GM23338 (cell line): ENCODE measurements at places on chromosomes 2 and 18. TPM values are rescaled to one million over a fixed set of nuclear protein-coding genes. Genes with fewer than 3 reads are reported as not detected.

NT5DC4 gene
- total RNA-seq, result not detected in 2 replicates

NMS gene
- not detected in 2 replicates for total RNA-seq

MIB1 gene
- 56.7 and 59.0 TPM in 2 replicates for total RNA-seq

RESP18 gene
- not detected in 2 replicates for total RNA-seq

HOXD1 gene
- 0.39 TPM in 1 of 2 replicates, not detected in the other for total RNA-seq

PECR gene
- total RNA-seq, result 15.5 and 18.7 TPM in 2 replicates

COL5A2 gene
- total RNA-seq, result 19.7 and 20.2 TPM in 2 replicates

LYPD1 gene
- 4.2 TPM in 2 replicates for total RNA-seq

POMC gene
- total RNA-seq, result 7.8 and 12.3 TPM in 2 replicates

ALLC gene
- not detected in 2 replicates for total RNA-seq

SLC5A7 gene
- total RNA-seq, result 0.08 and 0.17 TPM in 2 replicates

LYG2 gene
- total RNA-seq, result 1.2 TPM in 1 of 2 replicates, not detected in the other

LAMA3 gene
- total RNA-seq, result 2.6 and 4.9 TPM in 2 replicates

GALNT5 gene
- total RNA-seq, result 0.04 and 0.14 TPM in 2 replicates

UGT1A5 gene
- total RNA-seq, result not detected in 2 replicates

LRRTM4 gene
- total RNA-seq, result 14.8 and 15.4 TPM in 2 replicates

GPR39 gene
- total RNA-seq, result 1.0 and 1.9 TPM in 2 replicates

VIT gene
- not detected in 2 replicates for total RNA-seq

CPO gene
- total RNA-seq, result 0.94 TPM in 1 of 2 replicates, not detected in the other

SIX3 gene
- 0.28 TPM in 1 of 2 replicates, not detected in the other for total RNA-seq

NPHP1 gene
- total RNA-seq, result 1.2 and 4.6 TPM in 2 replicates

PJVK gene
- total RNA-seq, result 2.1 and 3.0 TPM in 2 replicates

RND3 gene
- total RNA-seq, result 55.3 and 55.7 TPM in 2 replicates

IL36B gene
- not detected in 2 replicates for total RNA-seq

TANK gene
- 22.2 and 27.7 TPM in 2 replicates for total RNA-seq

GMCL1 gene
- total RNA-seq, result 26.9 and 27.3 TPM in 2 replicates

SMARCAL1 gene
- total RNA-seq, result 17.2 and 25.4 TPM in 2 replicates

SPC25 gene
- 23.4 and 24.7 TPM in 2 replicates for total RNA-seq

PSTPIP2 gene
- 1.3 and 2.6 TPM in 2 replicates for total RNA-seq

ADNP2 gene
- 53.6 and 66.4 TPM in 2 replicates for total RNA-seq

CD8B2 gene
- total RNA-seq, result not detected in 2 replicates

ANKRD30B gene
- not detected in 2 replicates for total RNA-seq
